CD4-positive, alpha-beta T cell treated with Interleukin-17A for 4 hours (primary cell): ENCODE measurements at places on chromosomes 6 and 20.

DNA sequence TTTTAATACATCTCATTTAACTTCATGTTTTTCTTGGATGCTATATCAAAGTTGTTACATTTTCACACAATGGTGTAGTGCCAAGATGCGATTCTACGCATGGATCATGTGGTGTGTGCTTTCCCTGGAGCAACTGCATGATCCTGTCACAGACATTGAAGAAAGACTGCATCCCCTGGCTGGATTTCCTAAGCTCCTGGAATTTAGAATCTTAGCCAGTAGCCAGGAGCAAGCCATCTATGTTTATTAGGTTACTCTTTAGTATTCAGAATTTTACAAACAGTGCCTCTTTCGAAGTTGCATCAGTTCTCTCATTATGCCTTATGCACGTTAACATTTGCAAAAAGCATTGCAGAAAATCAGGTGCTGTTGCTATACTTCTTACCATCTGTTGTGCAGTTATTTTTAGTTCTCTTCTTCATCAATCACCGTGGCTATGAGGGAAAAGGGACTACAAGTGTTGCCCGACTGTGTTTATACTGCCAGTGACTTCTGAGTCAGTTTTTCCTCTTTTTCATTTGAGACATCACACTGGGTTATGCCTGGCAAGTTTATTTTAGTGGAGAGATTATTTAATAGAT is 584.2 kb downstream of the BCKDHB start:
- DNase-seq = no peak

DNA sequence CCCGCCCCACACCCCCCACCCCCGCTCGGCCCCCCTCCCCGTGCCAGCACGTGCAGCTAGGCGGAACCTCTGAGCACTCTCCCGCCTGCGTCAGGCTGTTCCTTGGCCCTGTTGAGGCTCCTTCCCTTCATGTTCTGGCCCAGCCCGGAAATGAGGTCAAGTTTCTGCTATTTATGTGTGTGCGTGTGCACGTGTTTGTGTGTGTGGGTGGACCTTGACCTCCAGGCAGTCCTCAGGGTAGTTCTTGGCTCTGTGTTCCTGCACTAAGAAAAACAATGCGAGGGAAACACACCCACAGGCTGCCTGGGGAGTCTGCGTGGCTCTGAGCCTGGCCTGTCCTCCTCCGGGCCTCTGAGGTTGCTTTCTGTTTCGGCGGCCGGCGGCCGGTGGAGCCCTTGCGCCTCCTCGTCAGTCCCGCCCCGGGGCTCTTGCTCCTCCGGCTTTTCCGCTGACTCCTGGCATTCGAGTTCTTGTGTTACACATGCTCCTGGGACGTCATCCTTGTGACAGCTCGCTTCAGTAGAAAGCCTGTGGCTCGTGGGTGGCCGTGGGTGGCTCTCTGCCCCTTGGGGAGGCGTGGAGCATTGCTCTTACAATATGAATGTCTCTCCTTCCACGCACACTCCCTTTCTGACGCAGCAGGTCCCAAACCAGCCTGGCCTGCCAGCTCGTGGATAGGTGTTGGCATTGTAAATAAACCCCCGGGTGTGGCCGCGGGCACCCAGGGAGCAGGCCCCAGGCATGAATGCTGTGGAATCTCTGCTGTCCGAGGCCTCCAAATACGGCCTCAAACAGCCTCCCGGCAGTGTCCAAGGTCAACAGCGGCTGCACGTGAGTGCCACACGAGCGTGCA is 10.0 kb downstream of the SLCO4A1 start:
- DNase-seq = peak; percentile 75

DNA sequence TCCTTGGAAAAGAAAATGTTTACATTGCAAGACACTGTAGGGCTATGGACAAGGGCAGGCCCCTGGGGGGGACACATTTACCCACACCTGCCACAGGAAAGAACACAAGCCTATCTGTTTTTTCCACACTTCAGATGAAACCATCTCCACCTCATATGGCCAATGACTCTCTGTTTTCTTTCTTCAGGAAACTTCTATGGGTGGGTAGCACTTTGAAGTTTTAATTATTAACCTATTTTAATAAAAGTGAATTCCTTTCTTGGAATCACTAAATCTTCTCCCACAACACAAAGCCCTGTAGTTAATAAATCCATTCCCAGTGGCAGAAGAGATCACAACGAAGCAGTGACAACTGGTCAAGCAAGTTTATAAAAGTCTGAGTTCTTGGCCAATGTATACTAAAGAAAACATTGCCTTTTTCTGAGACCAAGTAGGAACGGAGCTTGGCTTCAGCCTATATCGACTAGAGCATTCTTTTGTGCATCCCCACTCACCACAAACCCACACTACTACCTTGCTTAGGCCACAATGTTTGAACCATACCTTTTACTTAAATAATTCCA is 125.1 kb upstream of the CARMIL1 start:
- DNase-seq = no peak

DNA sequence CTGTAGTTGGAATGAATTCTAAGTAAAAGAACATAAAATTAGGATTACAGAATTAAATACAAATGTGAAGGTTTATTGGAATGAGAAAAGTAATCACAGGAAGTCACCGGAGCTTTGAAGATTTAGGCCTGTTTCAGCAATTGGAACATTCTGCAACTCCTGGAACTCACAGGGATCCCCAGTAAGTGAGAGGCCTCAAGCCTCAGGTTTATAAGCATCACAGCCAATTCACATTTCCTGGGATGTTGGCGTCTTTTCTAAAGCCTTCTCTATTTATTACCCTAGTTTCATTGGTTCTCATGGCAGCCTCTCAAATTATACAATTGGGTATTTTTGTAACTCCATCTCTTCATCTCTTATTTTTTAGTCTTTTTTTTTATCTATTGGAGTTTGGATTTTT is 90.4 kb upstream of the HIVEP1 start:
- no peak for DNase-seq

- no peak for DNase-seq
Measured at GRCh38 chr6:5179917-5180316, 80.8 kb downstream of the LYRM4 start.

GRCh38 chr6:39882531-39882899 is 51.7 kb downstream of the MOCS1 start:
- no peak for DNase-seq

DNA sequence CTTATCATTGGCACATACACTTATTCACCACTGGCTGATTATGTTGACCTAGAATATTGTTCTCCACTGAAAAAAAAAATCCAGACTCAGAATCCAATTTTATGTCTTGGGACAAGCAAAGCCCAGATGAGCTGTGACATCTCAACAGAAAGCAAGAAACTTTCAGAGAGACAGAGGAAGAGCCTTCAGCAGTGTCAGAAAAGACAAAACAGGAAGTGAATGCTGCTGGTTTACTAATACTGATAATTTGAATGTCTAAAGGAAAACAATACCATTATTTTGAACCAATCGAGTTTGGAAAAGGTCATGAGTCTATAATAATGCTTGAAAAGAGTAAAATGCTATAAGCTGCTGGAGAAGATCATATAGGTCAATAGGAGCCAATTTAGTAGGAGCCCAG is 179.8 kb upstream of the RIMS1 start:
- no peak for DNase-seq

DNA sequence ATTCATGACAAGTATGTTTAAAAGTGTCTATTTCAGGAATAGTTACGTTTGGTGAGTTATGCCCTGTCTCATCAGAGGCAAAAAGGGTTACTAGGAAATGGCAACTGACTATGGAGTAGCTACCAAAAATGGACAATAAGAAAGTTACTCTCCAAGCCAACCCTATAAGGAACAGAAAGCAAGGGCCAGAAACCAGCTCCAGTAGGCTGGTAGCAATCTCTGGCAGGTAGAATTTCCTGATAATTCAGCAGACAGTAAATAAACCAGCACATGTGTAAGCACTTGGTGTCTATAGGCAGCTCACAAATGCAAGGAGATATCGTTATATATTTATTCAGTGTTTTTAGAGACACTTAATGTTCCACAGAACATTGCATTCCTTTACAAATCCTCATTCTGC is 20.3 kb downstream of the SOX4 start:
- no peak for DNase-seq

DNA sequence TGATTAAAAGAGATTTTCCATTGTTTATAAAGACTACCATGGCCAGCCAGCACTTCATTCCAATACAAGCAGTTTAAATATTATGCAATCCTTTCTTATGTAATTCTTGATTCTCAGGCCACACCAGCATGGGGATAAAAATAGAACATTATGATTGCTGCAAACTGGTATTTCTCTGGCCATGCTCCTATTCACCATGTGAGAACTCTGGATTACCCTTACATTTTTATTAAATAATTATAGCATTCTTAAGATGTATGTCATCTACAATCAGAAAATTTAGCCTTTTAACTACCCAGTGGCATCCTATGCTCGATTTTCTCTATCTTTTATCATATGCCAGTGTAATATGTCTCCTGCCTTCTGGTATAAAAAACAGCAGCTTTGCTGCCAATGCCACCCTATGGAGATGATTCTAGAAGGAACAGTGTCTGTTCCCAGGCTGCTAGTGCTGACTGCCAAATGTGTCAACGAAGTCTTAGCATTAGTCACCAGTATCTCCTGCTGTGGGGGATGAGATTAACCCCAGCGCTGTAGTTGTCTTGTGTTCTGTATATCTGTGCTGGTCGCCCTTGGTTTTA is 501.4 kb downstream of the BCKDHB start:
- DNase-seq = no peak

- DNase-seq = no peak
Measured at GRCh38 chr20:5829241-5829809, 79.1 kb downstream of the SHLD1 start.

DNA sequence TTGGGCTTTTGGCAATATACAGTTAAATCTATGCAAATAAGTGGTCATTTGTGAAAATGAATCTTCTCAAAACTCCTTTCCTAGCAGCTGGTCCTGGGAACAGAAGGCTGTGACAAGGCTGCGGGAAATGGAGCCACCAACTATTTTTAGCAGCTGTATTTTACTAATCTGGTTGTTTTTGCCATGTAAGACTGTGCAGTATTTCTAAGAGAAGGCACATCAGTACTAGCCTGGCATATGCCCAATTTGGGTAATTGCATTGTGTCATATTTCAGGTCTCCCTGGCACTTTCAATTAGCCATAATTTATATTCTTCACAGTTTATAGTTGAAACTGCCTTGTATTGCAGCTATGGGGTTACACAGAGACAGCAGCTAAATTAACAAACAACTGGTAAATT is 109.6 kb downstream of the MANEA start:
- DNase-seq = no peak
